ENCODE measurements at places on chromosomes 1 and 21. TPM values are rescaled to one million over a fixed set of nuclear protein-coding genes. Genes with fewer than 3 reads are reported as not detected.

- no peak overlapping the region for H3K27ac ChIP-seq
- no peaks in the 10 kb centered on the region for H3K27me3 ChIP-seq
- peak; percentile 80 for DNase-seq
- H3K36me3 ChIP-seq, result no peaks in the 10 kb centered on the region
- H3K4me3 ChIP-seq, result no peak overlapping the region
- H3K4me1 ChIP-seq, result no peaks in the 10 kb centered on the region
These were observed 32.7 kb upstream of the ETV3 start for GRCh38 chr1:157170677-157171515.

Gene ZBTB8A
- total RNA-seq, result 9.7 TPM

- no peaks in the 10 kb centered on the region for H3K27me3 ChIP-seq
- H3K4me1 ChIP-seq, result peaks cover 11% of the 10 kb centered on the region
- H3K27ac ChIP-seq, result peak overlapping the region; percentile 94
- H3K36me3 ChIP-seq, result no peaks in the 10 kb centered on the region
- H3K4me3 ChIP-seq, result peak overlapping the region; percentile 75
These were observed 1.2 kb downstream of the PTPN14 start for GRCh38 chr1:214550013-214550856.

Gene PTPRC
- total RNA-seq, result 127 TPM

DNA sequence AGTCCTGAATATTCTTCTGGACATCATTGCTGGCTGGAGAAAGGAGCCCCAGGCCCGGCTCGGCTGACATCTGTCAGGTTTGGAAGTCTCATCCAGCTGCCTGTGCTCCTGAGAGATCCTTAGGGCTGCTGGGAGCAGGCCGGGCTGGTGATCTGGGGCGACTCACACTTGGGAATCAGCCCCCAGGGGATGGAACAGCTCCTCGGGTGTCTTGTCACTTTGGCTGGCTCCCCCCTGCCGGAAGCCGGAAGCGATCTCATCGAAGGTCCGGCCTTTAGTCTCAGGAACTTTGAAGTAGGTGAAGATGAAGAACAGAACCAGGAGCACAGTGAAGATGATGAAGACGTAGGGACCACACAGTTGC, 31.8 kb downstream of the SLC2A1 start:
- H3K36me3 ChIP-seq, result peaks cover 9% of the 10 kb centered on the region
- no peak overlapping the region for H3K27ac ChIP-seq
- DNase-seq, result peak; percentile 55
- H3K4me1 ChIP-seq, result peaks cover 18% of the 10 kb centered on the region
- H3K27me3 ChIP-seq, result no peaks in the 10 kb centered on the region

Gene DDX20
- total RNA-seq, result 10.9 TPM

Gene B3GALT2
- 6.8 TPM for total RNA-seq

DNA sequence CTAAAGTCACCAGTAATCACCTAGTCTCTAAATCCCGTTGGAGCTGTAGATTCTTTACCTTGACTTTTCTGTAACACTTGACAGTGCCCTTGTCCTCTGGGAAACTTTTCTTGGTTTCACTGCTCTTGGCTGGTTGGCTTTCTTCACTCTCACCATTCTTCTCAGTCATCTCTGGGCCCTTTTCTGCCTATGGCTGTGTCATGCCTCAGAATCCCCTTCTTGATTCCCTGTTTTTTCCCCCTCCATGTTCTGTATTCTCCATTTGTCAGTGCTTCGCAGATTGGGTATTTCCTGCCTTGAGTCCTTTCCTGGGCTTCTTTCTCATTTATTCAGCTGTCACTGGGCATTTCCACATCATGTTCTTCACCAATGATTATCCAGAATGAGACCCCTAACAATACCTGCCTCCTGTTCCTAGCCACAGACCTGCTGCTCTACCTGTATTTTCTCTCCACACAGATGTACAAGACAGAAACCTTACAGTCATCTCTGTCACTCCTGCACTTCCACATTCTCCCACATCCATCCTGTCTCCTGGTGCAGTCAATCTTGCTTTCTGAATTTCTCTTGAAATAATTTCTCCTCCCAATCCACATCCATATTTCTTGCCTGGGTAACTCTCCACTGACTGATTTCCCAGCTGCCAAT, 14.7 kb downstream of the UCK2 start:
- H3K27me3 ChIP-seq, result no peaks in the 10 kb centered on the region
- peaks cover 18% of the 10 kb centered on the region for H3K4me1 ChIP-seq
- DNase-seq, result no peak
- no peaks in the 10 kb centered on the region for H3K36me3 ChIP-seq
- no peak overlapping the region for H3K4me3 ChIP-seq
- no peak overlapping the region for H3K27ac ChIP-seq

- H3K27ac ChIP-seq, result no peak overlapping the region
- no peak overlapping the region for H3K4me3 ChIP-seq
- H3K27me3 ChIP-seq, result no peaks in the 10 kb centered on the region
- peaks cover 29% of the 10 kb centered on the region for H3K36me3 ChIP-seq
These were observed 3.1 kb downstream of the TMEM234 start for GRCh38 chr1:32219022-32219421.

DNA sequence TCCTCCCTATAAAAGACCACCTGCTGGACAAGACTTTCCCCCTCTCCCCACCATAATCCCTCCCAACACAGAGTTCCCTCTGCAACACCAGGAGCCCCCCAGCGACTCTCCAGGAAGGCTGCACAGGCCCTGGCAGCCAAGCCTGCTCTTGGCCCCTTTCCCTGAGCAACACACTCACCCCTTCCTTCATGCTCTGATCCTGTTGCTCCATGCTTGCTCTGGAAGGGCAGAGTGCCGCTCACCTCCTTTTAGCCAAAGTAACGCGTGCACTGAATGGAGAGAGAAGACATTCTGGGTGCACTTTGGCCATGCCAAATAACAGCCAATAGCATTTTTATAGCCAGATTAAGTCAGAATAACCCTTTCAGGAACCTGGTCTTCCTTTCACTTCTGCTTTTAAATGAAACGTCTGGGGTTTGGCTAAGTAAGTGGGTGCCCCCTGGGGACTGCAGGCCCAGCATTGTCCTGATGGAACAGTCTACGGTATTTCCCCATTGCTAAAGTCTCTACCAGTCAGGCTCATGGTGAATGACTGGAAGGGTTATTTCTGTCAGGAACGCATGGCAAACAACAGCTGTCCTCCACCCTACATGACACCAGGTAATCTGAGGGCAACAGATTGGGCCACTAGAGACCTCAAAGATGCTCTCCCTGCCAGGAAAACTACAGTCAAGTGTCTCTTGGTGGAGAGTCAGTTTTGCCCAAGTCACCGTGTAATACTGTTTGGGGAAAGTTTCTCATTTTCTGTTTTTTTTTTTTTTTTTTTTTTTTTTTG, at the start of gene SLC2A5:
SLC2A5 (minus strand) TSS at position 310 of the 775 bp plus-strand sequence; CDS start at position 211, 99 bp downstream.
- peaks cover 16% of the 10 kb centered on the region for H3K4me1 ChIP-seq
- H3K27me3 ChIP-seq, result no peaks in the 10 kb centered on the region
- DNase-seq, result no peak
- peak within 1 kb of the TSS; percentile 19 for H3K27ac ChIP-seq

- H3K4me1 ChIP-seq, result no peaks in the 10 kb centered on the region
- no peak overlapping the region for H3K27ac ChIP-seq
- H3K27me3 ChIP-seq, result no peaks in the 10 kb centered on the region
These were observed 30.8 kb downstream of the IGSF5 start for GRCh38 chr21:39775816-39776215.

Gene SH3BGR
- total RNA-seq, result 3.1 TPM

Gene MATN1
- not detected for total RNA-seq

Gene CD1B
- 0.61 TPM for total RNA-seq

Gene TMEM269
- total RNA-seq, result not detected

Gene C1orf226
- 7.1 TPM for total RNA-seq

Gene PLA2G2F
- total RNA-seq, result not detected

Gene HSPG2
- 393 TPM for total RNA-seq

Gene GBP1
- 42.2 TPM for total RNA-seq

Gene S100A2
- 5.6 TPM for total RNA-seq

DNA sequence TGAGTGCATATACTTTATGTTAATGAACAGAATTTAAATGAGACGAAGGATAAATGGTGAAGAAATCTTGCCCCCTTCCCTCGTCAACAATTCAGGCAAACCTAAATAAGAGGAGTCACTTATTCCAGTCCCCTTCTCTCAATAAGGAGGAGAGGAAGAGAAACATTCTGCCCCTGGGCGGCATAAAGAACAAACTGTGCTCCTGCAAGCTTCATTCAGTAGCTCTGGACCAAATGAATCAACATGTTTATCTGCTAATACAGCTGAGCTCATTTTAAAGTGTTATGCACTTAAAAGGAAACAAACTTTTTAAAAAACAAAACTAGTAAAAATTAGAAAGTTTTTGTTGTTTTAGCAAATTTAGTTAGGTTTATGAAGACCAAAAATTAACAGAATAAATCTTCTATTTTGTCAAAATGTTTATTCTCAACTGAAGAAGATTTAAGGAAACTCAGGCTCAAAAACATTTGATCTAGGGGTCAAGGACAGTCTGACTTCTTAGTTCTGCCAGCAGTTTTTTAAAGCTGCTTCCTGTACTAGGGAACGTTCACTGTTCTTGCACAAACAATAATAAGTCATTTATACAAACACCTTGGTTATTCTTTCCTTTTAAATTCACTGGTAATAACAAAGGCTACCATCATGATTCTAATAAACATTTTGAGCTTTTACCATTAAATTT, 58.3 kb downstream of the AKT3 start:
- H3K27ac ChIP-seq, result peak overlapping the region; percentile 38
- H3K36me3 ChIP-seq, result no peaks in the 10 kb centered on the region
- H3K4me3 ChIP-seq, result no peak overlapping the region

Gene CATSPERE
- total RNA-seq, result 1.1 TPM

Gene ZSCAN20
- 4.3 TPM for total RNA-seq

GRCh38 chr1:212938846-212939245, 11.5 kb upstream of the VASH2 start:
- no peak overlapping the region for H3K4me3 ChIP-seq
- H3K27ac ChIP-seq, result no peak overlapping the region
- H3K27me3 ChIP-seq, result no peaks in the 10 kb centered on the region
- no peaks in the 10 kb centered on the region for H3K4me1 ChIP-seq
- H3K36me3 ChIP-seq, result no peaks in the 10 kb centered on the region

Measured in upper lobe of right lung (tissue), 1 donor.